ENCODE measurements at places on chromosomes 13 and 19.

DNA sequence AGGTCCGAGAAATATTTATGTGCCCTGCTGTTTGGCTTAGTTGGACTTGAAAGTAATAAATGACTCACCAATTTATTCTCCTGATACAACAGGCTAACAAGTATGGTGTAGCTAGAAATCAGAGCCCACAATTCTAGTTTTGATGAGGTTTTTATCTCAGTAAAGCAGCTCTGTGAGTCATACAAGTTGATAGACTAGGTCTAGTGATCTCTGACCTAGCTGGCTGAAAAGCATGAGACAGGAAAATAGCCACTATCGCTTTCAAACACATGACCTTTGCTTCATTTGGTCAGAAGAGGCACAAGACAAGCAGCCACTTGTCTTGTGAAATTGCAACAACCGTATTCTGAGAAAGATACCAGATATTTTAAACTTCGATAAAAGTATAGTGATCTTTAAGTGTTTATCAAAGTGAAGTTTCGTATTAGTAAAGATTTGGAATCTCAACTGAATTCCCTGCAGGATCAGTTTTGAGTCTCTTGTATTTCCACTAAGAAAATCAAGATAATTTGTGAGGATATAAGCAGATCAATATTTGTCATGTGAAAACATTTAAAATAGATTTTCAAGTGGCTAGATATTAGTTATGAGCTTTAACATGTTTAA lies 126.7 kb downstream of the MAB21L1 start:
- no peak for DNase-seq

- no peak for DNase-seq
Observed at GRCh38 chr19:57786906-57787305, 17.4 kb downstream of the ZNF586 start.

GRCh38 chr19:14168259-14168972 lies 32.0 kb upstream of the ASF1B start:
- DNase-seq = no peak

- DNase-seq = peak; percentile 45
Observed at GRCh38 chr13:52848455-52849195, at the start of gene PCDH8. Gene PCDH8 (minus strand): TSS chr13:52848640. CDS start chr13:52848436, 204 bp downstream.

GRCh38 chr13:51959773-51960172 lies 51.5 kb downstream of the ATP7B start:
- DNase-seq = no peak

GRCh38 chr13:112144616-112145550 lies 77.9 kb downstream of the SOX1 start:
- DNase-seq = no peak

GRCh38 chr19:46387713-46388130 lies 25.6 kb downstream of the CCDC8 start:
- DNase-seq = no peak

DNA sequence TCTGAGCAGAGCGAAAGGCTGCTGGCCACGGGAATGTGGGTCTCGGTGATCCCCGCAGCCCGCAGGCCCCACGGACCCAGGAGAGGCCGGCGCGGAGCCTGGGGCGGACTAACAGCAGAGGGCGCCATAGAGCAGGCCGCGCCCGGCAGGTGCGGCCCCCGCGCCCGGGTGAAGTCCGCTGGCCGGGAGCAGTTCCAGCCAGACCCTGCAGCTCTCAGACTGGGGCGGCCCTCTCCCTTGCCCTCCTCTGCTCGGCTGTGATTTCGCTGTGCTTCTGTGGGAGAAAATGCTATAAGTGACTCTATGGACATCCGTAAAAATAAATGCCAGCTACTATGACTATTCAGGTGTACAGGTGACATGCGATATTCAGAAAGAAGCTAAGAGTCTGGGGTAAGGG lies 37.7 kb downstream of the GSX1 start:
- no peak for DNase-seq

- no peak for DNase-seq
Observed at GRCh38 chr19:18253716-18254115, 20.5 kb downstream of the IQCN start.

GRCh38 chr13:24693862-24694471 lies 13.8 kb downstream of the ATP12A start:
- DNase-seq = peak; percentile 22

GRCh38 chr13:20390526-20391175 lies 135.0 kb downstream of the CRYL1 start:
- DNase-seq = no peak

GRCh38 chr19:48997972-48998371 lies 4.3 kb downstream of the RUVBL2 start:
- no peak for DNase-seq
